ENCODE measurements at places on chromosomes 2 and 18.

- no peak for DNase-seq
Observed at GRCh38 chr2:241860184-241861078, 1.7 kb upstream of the PDCD1 start.

DNA sequence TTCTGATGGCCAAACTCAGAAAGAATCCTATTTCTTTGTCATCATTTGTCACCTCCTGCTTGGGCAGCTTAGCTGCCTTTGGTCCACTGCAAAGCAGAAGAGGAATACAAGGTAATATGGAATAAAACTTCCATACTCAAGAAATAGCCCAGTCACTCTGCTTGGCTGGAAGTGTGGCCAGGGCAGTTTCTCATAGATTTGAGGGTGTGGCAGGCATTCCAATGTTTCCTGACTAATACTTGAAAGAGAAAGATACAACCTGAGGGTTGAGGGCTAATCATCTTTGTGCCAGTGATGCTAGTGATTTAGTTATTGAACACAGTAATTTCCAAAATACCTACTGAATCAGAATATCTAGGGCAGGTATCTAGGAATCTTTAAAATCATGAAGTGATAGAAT is 83.1 kb downstream of the FAM161A start:
- DNase-seq = no peak

GRCh38 chr2:38945372-38945771 is 55.7 kb downstream of the ARHGEF33 start:
- no peak for DNase-seq

DNA sequence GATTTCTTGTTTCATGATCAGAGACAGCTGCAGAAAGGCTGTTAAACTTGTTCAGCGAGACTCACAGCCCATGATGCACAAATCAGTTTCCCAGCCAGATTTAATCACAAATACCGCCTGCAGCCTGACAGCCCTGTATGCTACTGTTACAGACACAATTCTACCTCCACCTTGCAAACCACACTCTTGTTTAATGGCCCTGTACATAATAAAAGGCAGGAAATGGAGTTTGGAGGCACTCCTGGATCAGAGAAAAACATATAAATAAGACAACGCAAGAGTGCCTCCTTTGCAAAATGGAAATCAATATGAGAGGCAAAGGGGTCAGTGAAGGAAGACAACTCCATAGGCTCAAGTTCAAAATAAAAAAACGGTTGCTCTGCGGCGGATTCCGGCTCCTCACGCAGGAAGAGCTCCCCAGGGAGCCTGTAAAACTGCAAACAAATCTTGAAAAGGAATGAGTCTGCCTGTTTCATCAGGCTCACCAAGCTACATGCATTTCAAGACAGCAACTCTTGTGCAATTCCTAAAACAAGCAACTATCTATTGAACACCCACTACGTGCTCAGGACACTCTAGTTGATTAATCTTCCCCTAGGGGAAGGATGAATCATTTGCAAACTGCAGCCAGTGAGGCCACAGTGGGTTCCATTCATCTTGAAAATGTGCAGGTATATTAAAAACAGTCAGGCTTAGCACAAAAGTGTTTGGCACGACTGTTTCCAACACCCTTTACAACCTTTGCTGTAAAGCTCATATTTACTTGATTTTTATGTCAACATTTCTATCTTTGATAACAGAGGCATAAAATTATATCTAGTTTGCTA is 37.5 kb downstream of the TBC1D8 start:
- DNase-seq = peak; percentile 92

DNA sequence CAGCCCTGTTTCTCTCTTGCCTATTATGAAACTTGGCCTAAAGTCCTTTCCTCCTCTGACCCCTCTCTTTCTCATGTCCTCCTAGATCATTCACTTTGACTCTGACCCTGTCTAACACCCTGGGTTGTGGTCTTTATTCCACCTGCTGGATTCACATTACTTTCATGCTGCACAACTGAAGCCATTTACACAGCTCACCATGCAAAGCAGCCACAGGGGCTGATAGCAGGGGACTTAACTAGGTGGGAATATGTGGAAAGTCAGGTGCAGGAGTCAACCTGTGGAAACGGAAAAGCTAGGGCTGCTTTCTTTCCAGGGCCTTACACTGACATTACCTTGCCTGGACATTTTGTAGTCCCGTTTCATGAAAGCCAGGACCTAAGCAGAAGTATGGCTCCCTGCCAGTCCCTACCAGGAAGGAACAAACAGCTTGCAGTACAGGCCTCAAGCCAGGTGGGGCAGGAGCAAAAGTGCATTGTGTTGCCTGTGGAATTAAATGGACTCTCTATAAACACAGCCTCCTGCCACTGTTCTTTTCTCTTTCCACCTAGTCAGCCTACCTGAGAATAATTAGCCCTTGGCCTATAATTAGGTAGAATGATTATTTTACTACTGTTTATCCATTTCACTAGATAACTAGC is 11.8 kb downstream of the MAPRE3 start:
- DNase-seq = peak; percentile 19
